Suprapubic skin (tissue), 4 donors: ENCODE measurements at places on chromosomes 5 and 9. TPM values are rescaled to one million over a fixed set of nuclear protein-coding genes. Genes with fewer than 3 reads are reported as not detected.

The BTNL8 gene
- 0.51 TPM for total RNA-seq

The CERCAM gene
- 9.7 TPM for total RNA-seq

The NTRK2 gene
- 13.3 TPM for total RNA-seq

The CATSPER3 gene
- total RNA-seq = not detected

GRCh38 chr5:112202694-112203093 lies 216.4 kb downstream of the EPB41L4A start:
- no peak for DNase-seq

- DNase-seq = no peak
Observed at GRCh38 chr9:112572416-112572815, 85.8 kb downstream of the KIAA1958 start.
